Stimulated activated CD4-positive, alpha-beta T cell treated with anti-CD3 and anti-CD28 coated beads, TNF-alpha, amount 100 ng/mL, for 1 hour (primary cell): ENCODE measurements at places on chromosomes 5 and 9.

DNA sequence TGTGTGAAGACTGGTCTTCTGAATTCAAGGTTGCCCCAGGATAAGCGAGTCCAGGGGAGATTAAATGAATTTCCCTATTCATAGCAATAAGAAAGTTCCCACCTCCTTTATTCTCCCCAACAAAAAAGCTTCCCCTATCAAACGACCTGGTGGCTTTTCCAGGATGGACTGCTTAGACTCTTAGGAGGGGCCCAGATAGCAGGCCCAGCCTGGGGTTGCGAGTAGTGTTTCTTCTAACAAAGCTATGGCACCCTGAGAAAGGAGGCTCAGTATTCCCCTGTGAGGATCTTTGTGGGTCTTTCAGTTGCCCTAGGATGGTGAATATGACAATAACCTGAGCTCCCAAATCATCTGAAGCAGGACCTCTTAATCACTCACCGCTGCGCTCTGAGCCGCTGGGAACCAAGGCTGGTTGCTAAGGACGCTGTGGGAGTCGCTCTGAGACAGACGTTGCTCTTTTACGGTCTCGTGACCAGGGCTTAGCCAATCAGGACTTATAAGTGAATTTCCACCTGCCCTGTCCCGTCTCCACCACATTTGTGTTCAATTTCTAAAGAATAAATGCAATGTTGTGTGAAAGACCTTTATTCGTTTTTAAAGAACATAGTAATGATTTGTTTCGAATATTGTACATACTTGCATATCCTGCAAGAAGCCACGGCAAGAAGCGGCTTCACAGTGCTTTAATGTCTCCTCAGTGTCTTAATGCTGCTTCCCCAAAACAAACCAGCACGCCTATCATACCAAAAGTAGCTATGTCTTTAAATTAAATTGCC is at the start of gene TMEM232:
Gene TMEM232, minus strand, starts transcription at position 423 of the 776 bp plus-strand sequence. CDS start 59,319 bp downstream, outside the sequence.
- peak; percentile 44 for DNase-seq

GRCh38 chr5:151162776-151163175 is 5.2 kb upstream of the ANXA6 start:
- DNase-seq, result no peak

DNA sequence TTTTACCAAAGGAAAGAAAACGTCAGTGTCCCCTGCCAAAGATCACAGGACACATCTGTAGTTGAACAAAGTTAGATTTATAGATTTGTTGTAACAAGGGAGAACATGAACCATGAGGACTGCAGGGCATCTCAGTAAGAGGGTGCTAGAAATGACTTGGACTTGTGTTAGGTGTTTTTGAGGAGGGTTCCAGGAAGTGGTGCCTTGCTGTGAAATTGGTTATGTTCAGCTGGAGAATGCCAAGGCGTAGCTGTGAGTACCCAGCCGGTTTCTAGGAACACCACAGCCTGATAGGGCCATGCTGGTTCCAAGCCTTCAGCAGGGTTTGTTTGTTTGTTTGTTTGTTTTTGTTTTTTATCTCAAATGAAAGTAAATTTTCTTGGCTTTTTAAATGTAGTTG is 5.3 kb downstream of the SPEF2 start:
- no peak for DNase-seq

- DNase-seq, result no peak
These were observed 54.4 kb downstream of the EXD3 start for GRCh38 chr9:137368431-137369035.

DNA sequence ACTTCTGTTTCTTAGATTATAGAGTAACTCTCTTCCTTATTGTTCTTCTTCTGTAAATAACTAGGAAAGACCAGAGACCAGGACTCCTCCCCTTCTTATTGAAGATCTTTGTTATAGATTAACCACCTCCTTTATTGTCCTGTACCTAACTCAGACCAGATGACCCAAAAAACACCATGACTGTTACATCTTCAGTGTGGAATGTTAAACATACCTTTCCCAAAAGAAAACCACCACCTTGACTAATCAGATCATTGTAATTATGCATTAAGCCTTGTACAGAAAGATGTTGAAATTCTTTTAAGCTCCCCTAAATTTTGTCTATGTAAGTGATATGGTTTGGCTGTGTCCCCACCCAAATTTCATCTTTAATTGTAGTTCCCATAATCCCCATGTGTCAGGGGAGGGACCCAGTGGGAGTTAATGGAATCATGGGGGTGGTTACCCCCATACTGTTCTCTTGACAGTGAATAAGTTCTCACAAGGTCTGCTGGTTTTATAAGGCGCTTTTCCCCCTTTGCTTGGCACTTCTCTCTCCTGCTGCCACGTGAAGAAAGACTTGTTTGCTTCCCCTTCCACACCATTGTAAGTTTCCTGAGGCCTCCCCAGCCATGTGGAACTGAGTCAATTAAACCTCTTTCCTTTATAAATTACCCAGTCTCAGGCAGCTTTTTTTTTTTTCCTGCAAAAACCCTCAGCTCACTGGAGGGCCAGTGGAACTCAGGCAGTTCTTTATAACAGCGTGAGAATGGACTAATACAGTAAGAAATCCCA is 26.3 kb downstream of the ARSB start:
- DNase-seq, result no peak

- DNase-seq, result no peak
These were observed 342.7 kb upstream of the RIOK2 start for GRCh38 chr5:97525780-97526179.

DNA sequence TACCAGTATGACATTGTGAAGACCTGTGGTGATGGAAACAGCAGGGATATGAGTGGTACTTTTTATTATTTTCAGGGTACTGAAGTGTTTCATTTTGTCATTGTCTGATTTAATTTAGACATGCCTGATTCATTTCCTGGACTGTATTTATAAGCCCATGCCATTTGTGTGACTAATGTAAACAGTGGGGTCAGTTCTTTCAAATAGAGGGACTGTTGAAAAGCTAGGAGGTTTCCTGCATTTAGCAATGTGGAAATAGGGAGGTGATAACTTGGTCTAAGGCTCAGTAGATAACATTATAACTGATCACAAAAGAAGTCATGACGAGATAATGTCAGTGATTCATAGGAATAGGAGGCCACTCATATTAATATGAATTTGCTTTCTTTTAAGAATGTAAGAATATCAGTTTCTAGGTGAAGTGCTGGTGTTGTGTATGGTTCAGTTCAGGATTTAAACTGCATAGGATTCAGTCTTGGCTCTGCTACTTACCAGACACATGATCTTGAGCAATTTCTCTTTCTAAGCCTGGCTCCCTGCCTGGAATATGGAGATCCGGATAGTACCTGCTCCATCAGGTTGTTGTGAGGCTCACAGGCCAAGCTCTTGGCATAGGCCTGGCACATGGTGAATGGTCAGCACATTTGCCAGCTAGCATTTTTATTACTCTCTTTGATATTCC is 7.5 kb downstream of the RASGRF2 start:
- DNase-seq, result no peak

DNA sequence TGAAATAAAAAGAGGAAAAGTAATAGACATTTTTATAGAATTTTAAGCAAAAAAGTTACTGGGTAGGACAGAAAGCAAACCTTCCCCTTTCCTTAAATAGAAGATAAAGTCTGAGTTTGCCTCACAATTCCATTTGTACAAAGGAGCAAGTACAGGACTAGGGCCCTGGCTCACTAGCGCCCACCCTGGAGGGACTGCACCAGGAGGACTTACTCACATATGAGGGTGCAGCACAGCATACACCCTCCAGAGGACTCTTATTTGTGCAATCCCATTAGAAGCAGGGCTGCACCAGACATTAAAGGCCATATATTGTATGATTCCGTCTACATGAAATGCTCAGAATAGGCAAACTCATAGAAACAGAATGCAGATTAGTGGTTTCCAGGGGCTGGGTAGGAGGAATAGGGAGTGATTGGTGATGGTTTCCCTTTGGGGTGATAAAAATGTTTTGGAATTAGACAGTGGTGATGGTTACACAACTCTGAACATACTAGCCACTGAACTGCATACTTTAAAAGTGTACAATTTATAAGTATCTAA is 4.5 kb downstream of the REEP5 start:
- DNase-seq, result no peak

- no peak for DNase-seq
These were observed 220.8 kb upstream of the RFX3 start for GRCh38 chr9:3746296-3747275.

GRCh38 chr9:90432951-90433350 is 209.7 kb downstream of the DIRAS2 start:
- DNase-seq, result no peak

- DNase-seq, result no peak
These were observed 408.4 kb downstream of the ZNF608 start for GRCh38 chr5:124337996-124338395.

DNA sequence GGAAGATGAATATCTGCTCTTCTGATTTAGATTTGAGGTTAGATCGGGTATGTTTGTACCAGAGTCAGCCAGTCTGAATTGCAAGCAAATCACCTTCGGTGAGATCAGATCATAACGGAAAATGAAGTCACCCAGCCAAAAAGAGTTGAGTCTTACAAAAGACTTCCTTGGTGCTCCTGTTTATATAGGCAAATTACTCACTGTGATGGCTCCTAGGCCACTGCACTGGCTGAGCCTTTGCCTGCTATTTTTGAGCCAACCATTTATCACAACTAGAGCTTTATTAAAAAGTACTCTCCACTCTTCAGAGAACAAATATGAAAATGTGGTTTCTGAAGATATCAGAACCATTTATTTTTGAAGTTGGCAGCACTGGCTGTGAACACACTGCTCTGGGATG is 277.7 kb upstream of the PCSK5 start:
- DNase-seq, result no peak
